Eye (tissue), 1 donor: ENCODE measurements at places on chromosomes 6 and 20.

- peak; percentile 61 for DNase-seq
Observed at GRCh38 chr20:16952965-16953364, 204.8 kb downstream of the OTOR start.

DNA sequence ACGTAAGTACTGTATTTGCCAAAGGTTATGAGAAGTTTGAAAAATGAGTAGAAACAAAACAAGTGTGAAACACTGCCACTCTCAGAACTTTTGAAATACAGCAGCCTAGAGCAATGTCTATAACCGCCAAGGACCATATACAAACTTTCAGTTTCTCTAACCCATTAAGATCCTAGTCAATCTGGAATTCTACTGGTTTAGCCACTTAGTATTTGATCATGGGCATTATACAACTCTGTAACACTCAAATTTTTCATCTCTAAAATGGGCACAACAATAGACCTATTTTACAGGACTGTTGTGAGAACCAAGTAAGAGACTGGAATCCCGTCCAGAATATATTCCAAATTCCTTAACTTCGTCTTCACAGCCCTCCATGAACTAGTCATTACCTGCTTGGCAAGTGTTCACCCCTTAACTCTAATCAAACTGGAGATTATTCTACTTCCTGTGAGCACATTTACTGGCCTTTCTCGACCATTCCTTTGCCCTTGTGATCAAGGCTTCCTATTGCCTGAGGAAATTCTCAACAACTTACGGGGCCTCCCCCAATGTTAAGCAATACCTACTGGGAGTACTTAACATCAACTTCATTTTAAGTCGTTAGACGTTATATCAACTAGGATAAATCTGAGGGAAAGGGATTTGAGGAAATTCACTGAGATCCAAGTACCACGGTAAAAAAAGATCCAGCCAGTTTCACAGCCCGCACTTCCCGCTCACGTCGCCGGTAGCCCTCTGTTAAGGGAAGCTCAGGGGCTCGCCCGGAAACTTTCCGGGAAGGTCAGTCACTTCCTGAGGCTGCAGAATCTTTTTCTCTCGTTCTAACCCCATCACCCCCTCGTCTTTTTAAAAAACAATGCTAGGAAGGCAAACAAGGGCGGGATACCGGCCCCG lies 1.1 kb downstream of the EIF2S2 start:
- DNase-seq: peak; percentile 44

DNA sequence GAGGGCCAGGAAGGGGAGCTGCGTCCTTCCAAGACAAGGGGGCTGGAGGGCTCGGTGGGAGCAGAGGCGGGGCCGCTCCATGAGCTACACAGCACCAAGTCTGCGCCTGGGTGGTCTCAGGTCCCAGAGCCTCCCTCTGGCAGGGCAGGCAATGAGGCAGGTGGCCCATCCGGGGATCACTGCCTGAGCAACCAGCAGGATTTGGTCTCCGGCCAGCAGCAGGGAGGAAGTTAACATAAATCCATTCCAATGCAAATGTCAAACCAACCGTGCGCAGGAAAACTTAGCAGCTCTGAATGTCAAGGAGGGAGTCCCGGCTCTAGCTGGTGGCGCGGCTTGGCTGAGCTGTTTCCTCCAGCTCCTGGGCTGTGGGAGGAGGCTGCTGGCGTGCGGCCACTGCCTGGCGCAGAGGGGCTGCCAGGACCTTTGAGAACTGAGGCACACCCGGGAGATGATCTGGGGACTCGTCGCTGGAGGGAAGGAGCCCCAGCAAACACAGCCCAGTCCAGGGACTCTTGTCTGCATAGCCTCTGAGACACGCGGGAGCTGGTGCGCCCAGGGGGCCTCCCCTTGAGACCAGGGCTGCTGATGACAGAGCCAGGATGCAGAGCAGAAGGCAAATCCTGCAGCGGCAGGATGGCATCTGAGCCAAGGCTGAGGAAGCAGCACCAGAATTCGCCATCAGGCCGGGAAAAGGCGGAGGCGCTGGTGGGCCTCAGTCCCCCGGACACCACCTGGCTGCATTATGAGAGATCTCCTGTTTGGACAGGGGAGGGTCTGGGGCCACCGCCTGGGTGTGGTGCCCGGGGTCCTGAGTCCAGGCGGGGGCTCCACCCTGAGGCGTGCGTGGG lies 33.1 kb upstream of the CHRNA4 start:
- peak; percentile 74 for DNase-seq

- no peak for DNase-seq
Observed at GRCh38 chr6:22825210-22825609, 255.8 kb downstream of the HDGFL1 start.

DNA sequence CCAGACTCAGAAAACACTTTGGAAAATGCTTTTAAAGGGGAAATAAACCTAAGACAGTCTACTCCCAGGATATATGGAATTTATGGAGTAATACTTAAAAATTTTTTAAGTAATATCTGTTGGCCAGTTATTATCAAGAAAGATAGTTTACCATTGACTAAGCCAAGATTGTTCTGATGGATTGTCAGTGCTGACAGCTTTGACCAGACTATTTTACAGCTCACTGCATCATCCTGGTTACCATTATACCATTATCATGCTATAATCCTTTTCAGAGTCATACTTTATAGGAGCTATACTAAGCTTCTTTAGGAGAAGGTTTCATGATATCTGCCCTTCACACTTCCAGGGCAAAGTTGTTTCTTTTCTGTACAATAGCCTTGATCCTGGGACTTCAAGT lies 16.5 kb downstream of the GTF2H5 start:
- DNase-seq: no peak

DNA sequence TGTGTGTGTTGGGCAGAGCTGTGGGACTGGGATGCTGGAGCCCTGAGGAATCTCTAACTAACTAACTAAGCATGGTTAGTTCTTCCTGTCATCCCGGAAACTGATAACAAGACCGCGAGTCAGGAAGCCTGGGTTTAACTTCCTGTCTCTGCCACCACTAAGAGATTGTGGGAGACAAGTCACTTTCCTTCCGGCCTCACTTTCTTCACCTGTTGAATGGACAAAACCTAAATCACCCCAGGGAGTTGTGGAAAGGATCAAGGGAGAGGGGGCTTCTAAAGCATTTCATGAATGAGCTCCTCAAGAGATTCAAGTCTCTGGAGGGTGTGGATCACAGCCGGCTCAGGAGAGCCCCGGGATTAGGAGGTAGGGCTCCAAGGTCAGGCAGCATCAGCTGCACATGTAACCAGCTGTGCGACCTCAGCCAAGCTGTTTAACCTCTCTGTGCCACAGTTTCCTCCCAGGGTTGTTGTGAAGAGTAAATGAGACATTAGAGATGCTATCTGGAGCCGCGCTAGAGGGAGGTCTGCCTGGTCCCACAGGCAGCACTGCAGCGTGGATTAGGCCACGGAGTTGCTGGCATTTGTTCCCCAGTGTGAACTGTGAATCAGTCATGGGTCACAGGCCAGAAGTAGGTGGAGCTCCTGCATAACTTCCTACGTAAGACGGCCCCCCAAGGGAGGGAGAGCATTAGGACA lies 105.1 kb downstream of the TOX2 start:
- DNase-seq: no peak

GRCh38 chr6:152750694-152751093 lies at the start of gene VIP:
Gene VIP, plus strand, starts transcription at chr6:152750797. Its CDS starts 1,381 bp downstream, at chr6:152752178.
- DNase-seq: peak; percentile 63

- no peak for DNase-seq
Observed at GRCh38 chr20:20037960-20038359, 14.3 kb downstream of the CRNKL1 start.

- DNase-seq: no peak
Observed at GRCh38 chr6:17863901-17864754, 123.3 kb downstream of the KIF13A start.

GRCh38 chr6:2147766-2148448 lies 97.5 kb downstream of the GMDS start:
- DNase-seq: no peak

GRCh38 chr6:10338151-10338550 lies 76.7 kb downstream of the TFAP2A start:
- DNase-seq: no peak

- no peak for DNase-seq
Observed at GRCh38 chr20:32707691-32708581, 34.2 kb upstream of the C20orf203 start.

GRCh38 chr6:72175916-72176315 lies 289.6 kb downstream of the RIMS1 start:
- no peak for DNase-seq

- no peak for DNase-seq
Observed at GRCh38 chr6:45822246-45822812, 193.3 kb downstream of the CLIC5 start.

DNA sequence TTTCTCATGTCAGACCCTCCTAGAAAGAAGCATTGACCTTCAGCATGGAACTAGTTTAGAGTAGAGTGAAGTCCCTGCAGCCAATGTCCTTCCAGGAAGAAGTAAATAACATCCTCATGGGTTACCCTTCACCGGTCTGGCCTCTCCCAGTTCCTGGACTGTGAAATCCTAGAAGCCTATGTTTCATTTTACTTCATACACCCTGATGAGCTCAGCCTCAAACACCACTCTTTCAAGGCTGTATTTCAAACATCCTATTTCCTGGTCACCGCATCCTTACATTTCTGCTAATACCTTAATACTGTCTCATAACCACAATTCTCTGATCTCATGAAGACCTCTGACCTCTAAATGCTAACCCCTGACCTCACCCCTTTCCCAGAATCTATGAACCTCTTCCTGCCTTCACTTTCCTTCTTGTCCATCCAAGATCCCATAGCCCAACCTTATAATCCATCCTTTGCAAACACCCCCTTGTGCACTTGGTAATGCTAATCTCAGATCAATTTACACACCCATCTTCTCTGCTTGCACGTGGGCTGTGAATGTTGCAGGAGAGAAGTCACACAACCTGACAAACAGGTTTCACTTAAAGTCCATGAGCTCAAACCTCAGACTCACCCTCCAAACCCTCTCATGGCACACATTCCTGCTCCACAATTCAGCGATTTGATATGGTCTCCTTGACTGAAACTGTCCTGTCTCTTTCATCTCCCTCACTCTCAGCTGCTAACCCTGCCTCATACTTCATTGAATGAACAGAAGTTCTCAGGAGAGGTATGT lies 30.2 kb downstream of the SLC2A10 start:
- DNase-seq: no peak

DNA sequence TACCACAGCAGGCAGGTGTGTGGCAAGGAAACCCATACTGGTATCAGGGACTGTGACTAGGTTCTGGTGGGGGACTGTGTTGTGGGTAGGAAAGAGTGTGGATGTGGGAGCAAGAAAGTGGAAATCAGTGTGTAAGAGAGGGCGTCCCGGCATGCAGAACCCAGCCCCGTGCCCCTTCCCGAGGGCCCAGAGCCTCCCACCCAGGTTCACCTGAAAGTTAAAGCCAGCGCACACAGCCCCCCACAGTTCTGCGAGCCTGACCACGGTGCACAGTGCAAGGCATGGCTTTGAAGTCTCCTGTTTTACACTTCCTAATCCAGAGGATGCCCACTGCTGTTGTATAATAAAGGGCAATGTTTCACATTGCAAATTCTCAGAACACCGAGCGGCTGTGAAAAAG lies 22.7 kb downstream of the MAFB start:
- no peak for DNase-seq

DNA sequence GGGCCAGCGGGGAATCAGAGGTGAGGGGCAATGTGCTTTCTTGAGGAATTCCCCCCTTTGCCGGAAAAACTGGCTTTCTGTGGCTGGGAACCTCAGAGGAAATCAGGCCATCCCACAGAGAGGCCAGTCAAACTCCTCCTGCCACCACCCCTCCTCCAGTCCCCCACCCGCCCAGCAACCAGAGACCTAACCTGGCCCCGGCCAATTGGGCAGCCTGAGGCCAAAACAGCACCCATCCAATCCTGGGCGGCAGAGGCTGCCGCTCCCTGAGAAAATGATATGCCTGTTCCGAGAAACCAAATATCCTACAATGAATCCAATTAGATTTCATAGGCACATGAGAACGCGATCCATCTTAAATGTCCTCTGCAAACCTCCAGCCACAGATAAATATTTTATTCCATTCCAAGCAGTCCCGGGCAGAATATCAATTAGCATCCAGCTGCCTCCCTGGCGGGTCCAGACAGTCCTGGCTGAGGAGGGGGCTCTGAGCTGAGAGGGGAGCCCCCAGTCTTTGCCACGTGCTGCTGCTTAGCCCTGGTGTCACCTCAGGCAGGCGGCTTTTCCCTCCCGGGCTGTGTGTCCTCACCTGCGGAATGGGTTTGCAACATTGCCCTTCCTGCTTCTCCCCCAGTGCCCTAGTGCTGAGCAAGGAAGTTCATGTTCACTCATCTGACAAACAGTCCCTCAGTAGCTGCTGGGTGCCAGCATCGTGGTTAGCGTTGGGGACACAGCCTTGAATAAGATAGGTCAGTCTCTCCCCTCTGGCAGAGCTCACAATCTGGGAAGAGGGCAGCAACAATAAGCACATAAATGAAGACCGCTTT lies 95.0 kb downstream of the DLGAP4 start:
- no peak for DNase-seq

DNA sequence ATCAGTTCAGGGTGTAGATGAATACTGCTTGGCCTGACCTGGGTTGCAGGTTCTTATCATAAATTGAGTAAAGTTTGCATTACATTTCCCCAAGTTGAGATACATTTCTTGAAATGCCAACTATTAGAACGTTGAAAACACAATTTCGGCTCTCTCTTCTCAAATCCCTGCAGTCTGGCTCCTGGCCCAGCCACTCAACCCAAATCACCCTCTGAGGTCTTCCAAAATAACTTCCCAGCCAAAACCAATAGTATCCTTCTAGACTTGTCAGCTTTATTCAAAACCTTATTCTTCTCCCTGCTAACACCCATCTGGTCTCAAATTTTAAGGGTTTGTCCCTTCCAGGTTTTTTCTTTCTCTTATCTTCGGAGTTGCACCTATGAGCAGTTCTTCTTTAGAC lies 263.6 kb downstream of the EYA4 start:
- peak; percentile 47 for DNase-seq

- no peak for DNase-seq
Observed at GRCh38 chr6:42354702-42355101, 97.0 kb downstream of the TRERF1 start.

DNA sequence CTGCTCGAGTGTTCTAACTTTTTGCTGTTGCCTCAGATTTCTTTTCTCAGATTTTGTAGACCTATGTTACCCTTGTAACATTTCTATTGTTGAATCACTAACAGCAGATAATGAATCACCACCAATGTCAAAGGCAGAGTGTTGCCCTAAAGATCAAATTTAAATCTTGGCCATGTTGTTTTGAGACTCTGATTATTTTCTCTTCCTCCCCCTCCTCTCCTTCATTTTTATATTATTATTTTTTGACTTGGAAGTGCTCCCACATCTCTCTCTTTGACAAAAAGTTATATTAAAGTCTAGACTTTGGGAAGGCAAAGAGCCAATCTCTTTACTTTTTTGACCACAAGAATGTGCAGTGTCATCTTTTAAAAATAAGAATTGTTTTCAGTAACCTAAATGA lies 422.7 kb downstream of the NKAIN2 start:
- peak; percentile 5 for DNase-seq

- DNase-seq: no peak
Observed at GRCh38 chr6:157905590-157906342, 75.9 kb upstream of the SYNJ2 start.

- peak; percentile 62 for DNase-seq
Observed at GRCh38 chr6:111087871-111088667, 766 bp downstream of the SLC16A10 start.

- DNase-seq: no peak
Observed at GRCh38 chr6:141851063-141851462, 281.7 kb upstream of the GJE1 start.

- no peak for DNase-seq
Observed at GRCh38 chr20:15645816-15646215, 927.4 kb downstream of the KIF16B start.

GRCh38 chr6:125714441-125715090 lies 34.9 kb upstream of the HEY2 start:
- DNase-seq: peak; percentile 5
